ENCODE measurements at places on chromosomes 3 and 15. TPM values are rescaled to one million over a fixed set of nuclear protein-coding genes. Genes with fewer than 3 reads are reported as not detected.

Gene PPARG
- 25.7 TPM for total RNA-seq

Gene IL12A
- 0.46 TPM for total RNA-seq

Gene LRRC31
- total RNA-seq, result not detected

Gene FAH
- total RNA-seq, result 25.5 TPM

Gene CRYBG3
- 23.1 TPM for total RNA-seq

Gene ZNF501
- total RNA-seq, result 5.4 TPM

Gene RFT1
- 11.0 TPM for total RNA-seq

Gene DGKG
- total RNA-seq, result 31.1 TPM

Gene EPB42
- total RNA-seq, result 0.57 TPM

Gene TRANK1
- total RNA-seq, result 5.7 TPM

Gene DENND6A
- 13.3 TPM for total RNA-seq

Gene FOXB1
- not detected for total RNA-seq

Gene TGM4
- total RNA-seq, result not detected

Gene ATP13A3
- total RNA-seq, result 55.3 TPM

Gene CNTN3
- 3.4 TPM for total RNA-seq

Gene SCAANT1
- not detected for total RNA-seq
